Kidney tubule cell (primary cell): ENCODE measurements at places on chromosomes 1 and 21.

- DNase-seq, result no peak
These were observed 22.1 kb upstream of the FAM20B start for GRCh38 chr1:179003512-179004066.

DNA sequence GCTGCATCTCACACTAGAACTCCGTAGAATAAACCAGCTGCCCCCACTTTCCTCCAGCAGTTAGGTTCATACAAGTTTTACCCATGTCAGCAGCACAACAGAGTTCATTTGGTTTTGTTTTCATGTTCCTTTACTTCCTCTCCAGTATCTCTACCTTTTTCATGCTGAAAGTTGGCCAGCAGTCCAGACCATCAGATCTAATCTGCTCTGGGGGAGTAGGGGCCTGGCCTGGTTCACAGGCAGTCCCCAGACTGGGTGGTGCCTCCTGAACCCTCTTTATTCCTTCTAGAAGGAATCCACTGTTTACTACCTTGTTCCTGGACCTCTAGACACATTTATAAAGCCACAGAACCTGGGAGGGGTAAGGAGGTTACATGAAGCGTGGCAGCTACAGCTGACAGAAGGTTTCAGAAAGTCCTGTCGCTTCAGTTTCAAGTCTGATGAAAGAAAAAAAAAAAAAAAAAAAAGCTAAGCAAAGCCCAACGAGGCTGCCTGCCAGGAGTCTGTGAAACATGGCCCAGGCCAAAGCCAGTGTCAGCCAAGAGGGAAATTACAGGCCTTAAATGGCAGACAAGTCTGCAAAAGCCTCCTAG, 184.6 kb upstream of the JUN start:
- peak; percentile 66 for DNase-seq

DNA sequence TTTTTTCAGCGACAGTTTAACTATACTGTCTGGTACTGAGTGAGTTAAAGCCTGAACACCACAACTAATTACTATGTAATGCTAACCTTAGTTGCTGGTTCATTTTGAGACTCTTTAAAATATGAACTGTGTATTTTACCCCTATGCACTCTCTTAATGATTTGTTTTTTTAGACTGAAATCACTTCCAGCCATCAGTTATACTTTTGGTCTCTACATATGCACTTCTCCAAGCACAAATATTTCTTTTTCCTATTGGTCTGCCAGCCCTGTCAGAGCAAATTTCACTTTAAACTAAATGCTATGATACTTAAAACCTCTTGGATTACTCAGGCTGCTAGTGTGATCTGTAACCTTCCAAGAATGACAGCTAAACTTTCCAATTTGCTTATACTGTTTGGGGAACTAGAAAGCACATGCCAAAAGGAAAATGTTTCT, 38.1 kb upstream of the SCYL3 start:
- DNase-seq, result no peak

DNA sequence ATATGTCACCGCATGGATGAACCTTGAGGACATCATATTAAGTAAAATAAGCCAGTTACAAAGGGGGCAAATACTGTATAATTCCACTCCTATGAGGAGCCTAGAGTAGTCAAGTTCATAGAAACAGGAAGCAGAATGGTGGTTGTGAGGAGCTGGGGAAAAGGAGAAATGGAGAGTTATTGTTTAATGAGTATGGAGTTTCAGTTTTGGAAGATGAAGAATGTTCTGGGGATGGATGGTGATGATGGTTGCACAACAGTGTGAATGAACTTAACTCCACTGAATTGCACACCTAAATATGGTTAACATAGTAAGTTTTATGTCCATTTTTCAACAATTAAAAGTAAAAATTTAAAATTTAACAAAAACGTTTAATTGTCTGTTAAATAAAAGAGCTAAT, 220.9 kb upstream of the JUN start:
- no peak for DNase-seq

- DNase-seq, result peak; percentile 93
These were observed 9.8 kb upstream of the CDC20 start for GRCh38 chr1:43348809-43349593.

DNA sequence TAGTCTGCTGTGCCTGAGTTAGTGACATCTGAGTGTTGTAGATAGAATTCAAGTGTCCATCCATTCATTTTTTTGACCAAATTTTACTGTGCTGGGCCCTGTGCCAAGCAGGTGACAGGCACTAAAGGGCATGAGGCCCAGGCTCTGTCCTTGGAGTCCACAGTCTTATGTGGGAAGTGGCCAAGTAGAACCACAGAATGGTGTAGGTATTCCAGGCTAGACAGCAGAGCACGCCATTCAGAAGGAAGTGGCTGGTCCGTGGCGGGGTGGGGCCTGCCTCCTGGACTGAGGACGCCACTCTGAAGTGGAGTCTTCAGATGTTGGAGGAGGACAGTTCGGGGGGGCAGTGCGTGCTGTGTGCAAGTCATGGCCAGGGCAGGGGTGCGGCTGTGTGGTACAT, 68.9 kb upstream of the ACTL8 start:
- DNase-seq, result no peak

DNA sequence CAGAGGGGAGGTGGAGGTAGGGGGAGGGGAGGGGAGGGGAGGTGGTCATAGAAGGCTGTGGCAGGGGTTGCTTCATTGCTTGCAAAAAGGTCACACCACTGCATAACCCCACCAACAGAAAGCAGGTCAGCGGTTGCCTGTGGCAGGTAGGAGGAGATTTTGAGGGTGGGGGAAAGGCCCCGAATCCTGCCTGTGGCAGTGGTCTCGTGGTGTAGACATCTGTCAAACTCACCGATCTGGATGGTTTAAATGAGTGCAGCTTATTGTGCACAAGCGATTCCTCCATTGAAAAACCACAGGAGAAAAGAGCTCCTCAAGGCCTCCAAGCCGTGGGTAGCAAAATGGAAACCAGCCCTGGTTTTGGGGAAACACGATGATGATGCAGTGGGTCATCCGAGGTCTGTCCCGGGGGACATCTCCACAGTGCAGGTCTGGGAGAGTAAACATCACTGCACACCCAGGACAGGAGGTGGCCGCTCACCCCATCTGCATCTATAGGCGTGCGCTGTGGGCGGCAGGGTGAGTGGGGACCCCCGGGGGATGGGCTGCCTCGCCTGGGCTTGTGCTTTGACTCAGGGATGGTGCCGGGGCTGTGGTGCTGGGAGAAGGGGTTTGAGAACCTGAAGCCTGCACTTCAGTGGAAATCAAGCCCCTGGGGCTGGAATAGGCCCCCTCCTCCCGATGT, 112.3 kb downstream of the CRYAA start:
- no peak for DNase-seq

GRCh38 chr21:46006547-46007491, 25.2 kb downstream of the COL6A1 start:
- no peak for DNase-seq

DNA sequence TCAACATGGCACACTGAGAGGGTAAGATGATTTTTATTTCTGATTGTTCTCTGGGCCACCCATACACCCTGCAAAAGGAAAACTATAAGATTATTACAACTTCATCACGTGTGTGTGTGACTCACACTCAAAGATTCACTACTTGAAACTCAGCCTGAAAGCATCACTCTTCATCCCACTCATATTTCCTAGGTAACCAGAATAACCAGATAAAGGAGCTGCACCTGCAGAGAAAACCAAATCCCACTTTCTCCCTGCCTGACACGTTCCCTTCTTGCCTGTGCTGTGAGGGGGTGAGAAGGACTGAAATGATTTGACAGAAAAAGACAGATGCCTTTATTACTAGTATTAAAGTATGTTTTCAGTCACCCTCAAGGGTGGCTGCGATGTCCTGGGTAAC, 131.6 kb downstream of the TGFBR3 start:
- DNase-seq, result peak; percentile 42

- DNase-seq, result no peak
These were observed 102.3 kb downstream of the RPE65 start for GRCh38 chr1:68347415-68347814.

DNA sequence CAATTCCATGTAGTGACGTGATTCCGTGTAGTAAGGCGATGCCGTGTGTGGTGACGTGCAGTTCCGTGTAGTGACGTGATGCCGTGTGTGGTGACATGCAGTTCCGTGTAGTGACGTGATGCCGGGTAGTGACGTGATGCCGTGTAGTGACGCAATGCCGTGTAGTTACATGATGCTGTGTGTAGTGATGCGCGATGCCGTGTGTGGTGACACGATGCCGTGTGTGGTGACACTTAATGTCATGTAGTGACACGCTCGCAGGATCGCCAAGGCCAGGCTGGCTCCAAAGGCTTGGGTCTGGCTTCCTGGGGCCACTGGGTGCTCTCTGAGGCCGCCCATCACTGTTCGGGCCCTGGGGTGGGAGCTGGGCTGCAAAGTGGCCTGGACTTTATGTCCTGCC, 14.2 kb downstream of the COL18A1 start:
- DNase-seq, result no peak

DNA sequence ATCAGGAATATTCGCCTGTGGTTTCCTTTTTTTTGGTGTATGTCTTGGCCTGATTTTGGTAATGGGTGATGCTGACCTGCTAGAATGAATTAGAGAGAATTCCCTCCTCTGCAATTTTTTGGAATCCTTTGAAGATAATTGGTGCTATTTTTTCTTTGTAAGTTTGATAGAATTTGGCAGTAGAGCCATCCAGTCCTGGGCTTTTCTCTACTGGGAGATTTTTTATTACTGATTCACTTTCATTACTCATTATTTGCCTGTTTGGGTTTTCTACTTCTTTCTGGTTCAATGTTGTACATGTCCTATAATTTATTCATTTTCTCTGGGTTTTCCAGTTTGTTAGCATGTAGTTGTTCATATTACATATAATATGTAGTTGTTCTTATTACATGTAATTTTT, 48.7 kb downstream of the NTMT2 start:
- DNase-seq, result no peak

DNA sequence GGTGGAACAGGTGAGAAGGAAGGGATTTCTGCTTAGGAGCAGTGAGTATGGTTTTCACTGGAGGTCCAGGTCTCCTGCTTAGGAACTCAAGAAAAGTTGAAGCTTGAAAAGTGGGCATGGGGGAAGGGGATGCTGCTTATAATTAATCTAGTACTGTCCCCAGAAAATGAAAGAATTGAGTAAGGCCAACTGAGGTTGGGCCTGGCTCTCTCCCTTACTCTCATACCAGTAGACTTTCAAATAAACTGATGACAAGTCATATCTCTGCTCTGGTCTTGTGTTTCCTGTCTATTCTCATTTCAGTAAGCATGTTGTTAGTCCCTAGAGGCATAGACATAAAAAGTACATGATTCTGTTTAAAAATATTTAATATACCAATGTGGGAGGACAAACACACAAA, 26.4 kb downstream of the CD48 start:
- no peak for DNase-seq

DNA sequence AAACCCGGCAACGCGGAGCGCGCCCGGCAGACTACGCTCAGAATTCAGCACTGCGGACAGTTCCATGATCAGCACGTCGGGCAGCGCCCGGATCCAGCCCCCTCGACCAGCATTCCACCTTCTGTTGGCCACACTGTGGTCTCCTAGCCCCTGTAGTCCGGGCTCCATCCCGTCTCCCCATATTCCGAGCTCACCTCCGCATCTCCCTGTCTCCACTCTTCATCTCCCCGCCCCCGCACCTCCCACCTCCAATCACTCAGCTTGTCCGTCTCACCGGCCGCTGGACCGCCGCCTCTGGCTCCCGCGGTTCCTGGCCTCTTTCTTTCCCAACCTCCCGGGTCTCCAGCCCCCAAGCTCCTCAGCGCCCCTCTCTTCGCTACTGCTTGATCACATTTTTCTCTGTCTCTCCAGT, 500 bp downstream of the EPHA10 start:
- peak; percentile 30 for DNase-seq

GRCh38 chr1:179966551-179966950, 11.9 kb downstream of the CEP350 start:
- no peak for DNase-seq

DNA sequence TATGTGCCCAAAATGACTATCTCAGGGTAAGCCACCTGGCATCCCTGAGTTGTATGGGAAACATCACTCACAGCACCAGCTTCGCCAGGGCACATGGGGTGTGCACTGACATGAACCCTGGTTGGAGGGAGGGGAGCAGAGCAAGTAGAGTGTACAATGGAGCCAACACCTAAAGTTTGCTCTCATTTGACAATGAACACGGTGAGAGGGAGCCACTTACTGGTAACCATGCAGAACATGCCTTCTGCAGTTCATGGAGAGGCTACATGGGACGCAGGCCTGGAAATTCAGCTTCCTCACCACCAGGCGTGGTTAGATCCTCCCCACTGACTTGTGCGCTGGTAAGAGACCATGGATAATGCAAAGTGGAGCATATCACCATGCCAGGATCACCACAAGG, 10.0 kb upstream of the CPLANE2 start:
- DNase-seq, result no peak

DNA sequence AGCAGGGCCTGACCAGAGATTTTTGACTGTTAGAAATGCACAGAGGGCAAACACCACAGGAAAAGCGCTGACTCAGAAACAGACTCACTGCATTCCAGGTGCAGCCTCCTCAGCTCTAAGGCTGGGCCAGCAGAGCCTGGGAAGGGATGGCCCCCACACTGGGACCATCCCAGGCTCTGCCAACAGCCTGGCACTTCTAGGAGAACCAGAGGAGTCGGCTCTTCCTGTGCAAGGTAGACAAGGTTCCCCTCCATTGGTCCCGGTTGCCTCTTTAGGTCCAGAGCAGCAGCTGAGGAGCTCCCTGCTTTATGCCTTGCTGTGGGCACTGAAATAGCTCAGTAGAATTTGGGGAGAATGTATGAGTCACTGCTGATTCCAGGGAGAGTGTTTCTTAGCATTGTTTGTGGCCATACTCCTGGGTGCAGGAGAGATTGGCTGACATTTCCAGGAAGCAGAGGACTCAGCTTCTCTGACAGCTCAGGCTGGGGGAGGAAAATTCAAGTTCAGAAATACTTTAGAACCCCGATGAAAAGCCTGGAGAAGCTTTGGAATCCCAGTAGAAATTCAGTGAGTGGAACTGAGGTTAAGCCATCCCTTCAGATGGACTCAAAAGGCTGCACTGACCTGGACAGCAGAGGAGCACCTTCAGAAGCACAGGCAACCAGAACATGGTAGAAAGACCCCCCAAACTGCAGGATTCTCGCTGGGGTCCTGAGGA, 19.7 kb downstream of the PRAMEF1 start:
- DNase-seq, result peak; percentile 62

DNA sequence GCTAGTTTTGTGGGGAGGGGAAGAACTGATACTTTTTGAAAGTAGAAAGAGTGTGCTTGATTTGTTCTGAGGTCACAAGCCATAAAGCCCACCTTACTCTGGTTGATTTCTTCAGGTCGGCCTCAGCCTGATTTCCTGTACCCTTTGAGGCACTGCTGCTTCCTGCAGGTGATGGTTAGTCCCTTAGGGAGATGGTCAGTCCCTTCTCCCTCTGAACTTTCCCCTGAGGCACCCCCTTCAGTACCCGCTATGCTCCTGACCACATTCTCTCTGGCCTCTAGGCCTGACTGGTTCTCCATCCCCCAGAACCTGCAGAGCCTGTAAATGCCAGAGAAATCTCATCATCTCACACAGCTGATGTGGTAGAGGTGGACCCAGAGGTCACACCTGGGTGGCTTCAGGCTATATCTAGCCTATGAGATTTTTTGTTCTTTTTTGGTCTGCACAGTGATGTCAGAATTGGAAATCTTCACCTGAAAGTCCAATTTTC, 15.0 kb upstream of the ID3 start:
- peak; percentile 81 for DNase-seq

GRCh38 chr1:200260597-200261335, 149.1 kb downstream of the ZNF281 start:
- no peak for DNase-seq

GRCh38 chr1:119771770-119772169, 3.1 kb upstream of the HMGCS2 start:
- DNase-seq, result no peak

- peak; percentile 81 for DNase-seq
These were observed 23.2 kb upstream of the ZNF648 start for GRCh38 chr1:182084487-182085316.

- DNase-seq, result peak; percentile 61
These were observed 57.9 kb downstream of the FHAD1 start for GRCh38 chr1:15304708-15305467.
